Activated T-cell treated with anti-CD3 and anti-CD28 coated beads, Interleukin-2, amount 50 U/mL, for 72 hours (primary cell): ENCODE measurements at places on chromosomes 2 and 18. TPM values are rescaled to one million over a fixed set of nuclear protein-coding genes. Genes with fewer than 3 reads are reported as not detected.

GRCh38 chr2:25043241-25043867, 1.5 kb downstream of the EFR3B start:
- DNase-seq, result peak; percentile 75

- DNase-seq, result no peak
Observed at GRCh38 chr2:85956646-85957039, 67.9 kb upstream of the ST3GAL5 start.

ITGA6 gene
- 8.6 TPM for total RNA-seq

DNA sequence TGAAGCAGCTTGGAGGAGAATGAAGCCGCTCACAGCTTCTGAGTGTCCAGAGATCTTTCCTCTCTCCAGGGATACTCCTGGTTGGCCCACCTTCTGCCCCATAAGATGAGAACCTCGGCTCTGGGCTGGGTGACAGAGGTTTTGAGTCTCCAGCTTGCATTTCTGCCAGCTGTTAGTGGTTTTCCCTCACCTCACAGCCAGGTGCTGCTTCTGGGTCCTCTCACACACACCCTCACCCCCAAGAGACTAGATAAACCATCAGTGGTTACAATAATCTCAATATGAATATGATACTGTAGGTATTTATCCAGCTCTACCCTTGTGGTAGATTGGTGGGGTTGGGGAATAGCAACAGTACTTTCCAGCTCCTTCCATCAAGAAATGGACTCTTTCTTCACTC, 161.7 kb upstream of the SIX3 start:
- DNase-seq, result no peak

GPR75 gene
- 1.0 TPM for total RNA-seq

DNA sequence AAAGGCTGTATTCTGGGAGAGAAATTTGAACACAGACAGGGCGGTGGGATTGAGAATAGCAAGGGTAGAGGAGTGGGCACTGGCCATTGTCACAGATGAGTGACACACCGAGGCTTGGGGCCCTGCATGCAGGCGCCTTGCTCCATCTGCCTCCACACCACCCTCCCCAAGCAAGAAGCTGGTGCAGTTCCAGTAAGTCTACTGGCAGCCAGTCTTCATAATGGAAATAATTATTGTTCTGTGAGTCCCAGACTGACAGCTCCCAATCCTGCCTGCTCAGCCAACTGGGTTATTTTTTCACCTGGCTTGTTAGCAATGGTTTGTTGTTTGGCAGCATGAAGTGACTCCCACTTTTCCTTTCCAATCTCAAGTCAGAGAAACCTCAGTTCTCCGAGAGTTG, 13.0 kb downstream of the TTC32 start:
- no peak for DNase-seq

LRATD1 gene
- not detected for total RNA-seq

GRCh38 chr2:85053802-85054201, 79.4 kb upstream of the TCF7L1 start:
- no peak for DNase-seq

GRCh38 chr18:26524504-26525351, 23.6 kb downstream of the KCTD1 start:
- DNase-seq, result no peak

RGPD3 gene
- 0.24 TPM for total RNA-seq

DNA sequence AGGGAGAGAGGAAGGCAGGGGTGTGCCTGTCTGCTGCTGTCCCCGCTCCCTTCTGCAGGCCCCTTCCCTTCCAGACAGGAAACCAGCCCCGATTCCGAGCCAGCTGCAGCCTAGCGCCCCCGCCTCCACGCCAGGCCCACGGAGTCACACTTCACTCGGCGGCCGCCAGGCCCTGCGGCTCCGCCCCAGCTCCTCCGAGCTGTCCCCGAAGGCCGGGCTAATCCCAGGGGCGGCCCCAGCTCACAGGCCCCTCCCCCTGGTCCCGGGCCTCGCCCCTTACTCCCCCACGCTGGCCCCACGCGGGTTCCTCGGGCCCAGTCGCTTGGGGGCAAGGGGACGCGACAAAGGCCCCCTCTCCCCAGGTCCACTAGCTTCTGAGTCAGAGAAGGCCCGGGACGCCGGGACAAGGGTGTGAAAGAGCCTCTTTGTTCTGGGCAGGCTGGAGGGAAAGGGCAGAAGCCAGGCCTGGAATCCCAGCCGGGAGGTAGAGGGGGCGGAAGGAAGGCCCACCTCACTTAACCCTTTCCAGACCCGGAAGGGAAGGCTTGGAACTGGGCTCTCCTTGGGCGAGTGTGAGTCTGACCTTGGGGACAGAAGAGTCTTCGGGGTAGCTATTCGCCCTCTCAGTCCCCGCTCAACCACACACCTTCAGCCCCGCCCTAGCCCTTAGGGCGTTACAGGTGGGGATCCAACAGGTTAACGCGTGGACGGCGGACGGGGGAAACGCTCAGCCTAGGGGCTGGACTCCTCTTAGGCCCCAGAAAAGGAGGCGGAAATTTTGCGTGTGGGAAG, 1.2 kb downstream of the RTKN start:
- peak; percentile 70 for DNase-seq

GRCh38 chr2:218276986-218277755, 6.9 kb downstream of the PNKD start:
- no peak for DNase-seq

- DNase-seq, result no peak
Observed at GRCh38 chr2:77155511-77155910, 366.7 kb downstream of the LRRTM4 start.

DNA sequence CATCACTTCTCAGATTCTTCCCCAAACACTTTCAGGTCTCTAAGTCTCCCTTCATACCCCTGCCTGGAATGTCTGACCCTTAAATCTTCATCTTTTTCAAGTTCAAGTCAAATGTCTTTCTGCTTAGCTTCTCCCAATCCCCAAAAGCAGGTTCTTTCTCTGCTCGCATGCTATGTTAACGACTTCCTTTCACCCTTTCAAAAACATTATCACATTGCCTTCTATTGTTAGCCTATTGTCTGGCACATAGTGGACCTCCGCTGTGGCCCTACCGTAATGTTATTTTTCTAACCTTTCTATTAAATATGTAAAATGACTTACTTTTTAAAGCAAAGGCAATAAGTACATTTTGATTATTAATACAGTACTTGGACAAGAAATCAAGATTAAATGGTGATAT, 2.2 kb downstream of the CDKL4 start:
- DNase-seq, result no peak

DNA sequence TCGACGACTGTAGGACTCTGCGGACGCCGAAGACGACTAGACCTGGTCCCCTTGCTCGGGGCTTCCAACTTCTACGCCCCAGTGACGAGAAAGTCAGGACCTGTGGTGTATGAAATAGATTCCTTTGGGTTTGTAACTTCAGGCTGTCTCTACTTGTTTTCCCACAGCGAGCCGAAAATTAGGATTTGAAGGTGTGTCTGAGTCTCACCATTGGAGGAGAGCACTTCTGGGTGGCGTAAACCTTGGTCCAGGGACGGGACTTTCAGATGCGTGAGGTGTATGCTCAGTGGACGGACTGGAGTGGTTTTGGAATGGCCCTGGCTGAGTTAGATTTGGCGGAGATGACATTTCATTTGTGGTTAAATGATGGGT, 1.3 kb downstream of the BIRC6 start:
- no peak for DNase-seq

- no peak for DNase-seq
Observed at GRCh38 chr2:2569306-2569705, 238.2 kb upstream of the MYT1L start.

- no peak for DNase-seq
Observed at GRCh38 chr2:64414736-64415435, 39.1 kb upstream of the LGALSL start.
